ENCODE measurements at places on chromosomes 5 and 9.

- DNase-seq: no peak
Observed at GRCh38 chr5:32711681-32712480, 760 bp downstream of the NPR3 start.

DNA sequence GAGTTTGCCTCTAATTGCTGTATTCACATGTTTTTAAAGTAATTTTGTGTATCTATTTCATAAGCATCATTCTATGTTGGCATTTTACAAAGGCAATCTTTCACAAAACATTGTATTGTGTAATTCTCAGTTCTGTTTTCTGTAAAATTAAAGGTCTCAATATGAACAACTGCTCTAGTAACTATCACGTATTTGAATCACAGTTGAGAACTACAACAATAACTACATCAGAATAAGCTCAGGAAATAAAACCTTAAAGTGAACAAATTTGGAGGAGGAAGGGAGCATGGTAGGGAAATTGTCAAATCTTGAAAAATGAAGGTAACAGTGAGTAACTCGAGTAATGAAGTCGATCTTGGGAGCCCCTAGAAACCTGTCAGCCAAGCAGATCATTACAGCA is 22.5 kb upstream of the CAMK4 start:
- DNase-seq: no peak

DNA sequence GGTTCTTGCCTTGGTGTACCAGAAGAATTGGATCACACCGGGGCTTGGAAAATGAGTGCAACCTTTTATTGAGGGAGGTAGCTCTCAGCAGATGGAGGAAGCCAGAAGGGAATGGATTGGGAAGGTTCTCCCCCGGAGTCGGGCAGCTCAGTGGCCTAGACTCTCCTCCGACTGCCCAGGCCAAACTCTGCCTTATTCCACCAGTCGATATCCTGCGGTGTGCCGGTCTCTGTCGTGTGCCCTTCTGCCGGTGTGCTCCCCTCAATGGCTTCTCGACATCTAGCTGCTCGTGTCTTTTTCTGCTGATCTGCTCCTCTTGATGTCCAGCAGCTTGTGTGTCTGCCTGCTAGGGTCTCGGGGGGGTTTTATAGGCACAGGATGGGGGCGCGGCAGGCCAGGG is 87.4 kb upstream of the CCL21 start:
- no peak for DNase-seq

DNA sequence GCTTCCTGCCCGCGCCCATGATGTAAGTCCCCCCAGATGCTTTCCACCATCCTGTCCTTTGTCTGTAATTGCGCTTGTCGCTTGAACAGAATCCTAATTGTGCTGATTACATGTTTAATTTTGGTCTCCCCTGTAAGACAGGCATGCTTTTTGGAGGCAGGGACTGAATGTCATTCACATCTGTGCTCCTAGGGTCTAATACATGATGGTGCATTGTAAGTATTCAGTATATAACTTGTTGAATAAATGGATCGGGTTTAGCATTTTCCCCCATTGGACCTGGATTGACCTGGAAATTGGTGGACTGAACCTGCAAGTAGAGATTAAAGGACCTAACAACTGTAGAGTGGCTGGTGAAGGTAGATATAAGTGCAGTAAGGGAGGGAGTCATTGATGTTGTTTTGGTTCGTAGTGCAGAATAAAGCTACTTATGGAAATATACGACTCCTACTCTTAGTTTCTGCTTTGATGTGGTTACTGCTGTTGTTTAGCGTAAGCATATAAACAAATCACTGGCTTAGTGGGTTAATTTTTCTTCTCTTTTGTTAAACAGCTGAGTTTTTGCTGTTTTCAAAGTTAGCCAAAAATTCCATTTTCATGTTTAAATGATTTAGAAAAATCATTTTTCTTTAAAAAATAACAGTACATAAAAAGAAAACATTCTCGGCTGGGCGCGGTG is 57.3 kb downstream of the TRIO start:
- DNase-seq: no peak

DNA sequence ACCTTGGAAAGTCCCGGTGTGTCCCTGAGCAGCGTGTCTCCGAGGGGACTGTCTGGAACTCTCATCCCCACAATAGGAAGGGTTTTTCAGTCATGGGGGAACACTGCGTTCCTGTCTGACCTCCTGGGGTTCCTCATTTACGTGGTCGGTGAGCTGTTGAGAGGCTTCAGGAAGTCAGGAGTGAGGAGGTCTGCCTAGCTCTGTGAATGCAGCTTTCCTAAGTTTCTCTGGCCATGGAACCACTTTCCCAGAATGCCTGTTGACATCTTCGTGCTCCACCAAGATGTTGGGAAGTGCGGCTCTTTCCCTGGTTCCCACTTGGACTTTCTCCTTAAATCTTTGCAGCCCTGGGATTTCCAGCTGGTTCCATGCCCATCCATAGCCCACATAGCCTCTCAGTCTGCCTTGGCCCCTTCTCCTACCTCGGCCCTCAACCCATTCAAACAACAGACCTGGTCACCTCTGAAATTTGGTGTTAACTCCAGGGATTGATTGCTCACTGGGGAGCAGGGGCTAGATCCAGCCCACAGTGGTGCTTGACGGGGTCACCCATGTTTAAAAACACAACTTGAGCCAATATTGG is 27.2 kb downstream of the PSAT1 start:
- no peak for DNase-seq

DNA sequence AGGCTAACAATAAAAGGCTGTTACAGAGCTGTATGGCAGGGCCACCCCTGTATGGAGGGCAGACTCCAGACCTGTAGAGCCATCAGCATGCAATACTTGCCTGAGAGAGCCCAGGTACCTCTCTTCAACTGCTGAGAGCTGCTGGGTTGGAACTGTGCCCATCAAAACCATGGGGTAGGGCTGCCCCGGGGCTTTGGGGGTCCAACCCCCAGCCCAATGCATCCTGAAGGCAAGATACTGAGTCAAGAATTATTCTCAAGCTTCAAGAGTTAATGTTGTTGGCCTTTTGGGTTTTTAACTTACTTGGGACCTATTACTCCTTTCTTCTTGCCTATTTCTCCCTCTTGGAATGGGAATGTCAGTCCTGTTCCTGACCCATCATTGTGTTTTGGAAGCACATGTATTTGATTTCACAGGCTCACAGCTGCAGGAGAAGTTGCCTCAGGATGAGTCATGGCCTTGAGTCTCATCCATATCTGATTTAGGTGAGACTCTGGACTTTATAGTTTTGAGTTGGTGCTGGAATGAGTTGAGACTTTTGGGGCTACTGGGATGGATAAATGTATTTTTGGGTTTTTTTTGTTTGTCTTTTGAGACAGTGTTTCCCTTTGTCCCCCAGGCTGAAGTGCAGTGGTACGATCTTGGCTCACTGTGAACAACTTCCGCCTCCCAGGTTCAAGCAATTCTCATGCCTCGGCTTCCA is 21.0 kb upstream of the CDK7 start:
- peak; percentile 71 for DNase-seq

DNA sequence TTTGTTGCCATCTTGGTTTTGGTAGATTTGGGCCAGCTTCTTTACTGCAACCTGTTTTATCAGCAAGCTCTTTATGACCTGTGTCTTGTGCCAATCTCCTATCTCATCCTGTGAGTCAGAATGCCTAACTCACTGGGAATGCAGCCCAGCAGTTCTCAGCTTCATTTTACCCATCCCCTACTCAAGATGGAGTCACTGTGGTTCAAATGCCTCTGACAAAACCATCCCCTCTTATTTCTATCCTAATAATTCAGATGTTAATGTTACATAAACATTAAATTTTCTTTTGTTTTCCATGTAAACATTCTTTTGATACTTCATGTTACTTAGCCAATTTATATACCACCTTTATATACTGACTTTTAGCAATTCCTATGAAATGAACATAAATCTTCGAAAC is 746.3 kb downstream of the CDH18 start:
- no peak for DNase-seq

DNA sequence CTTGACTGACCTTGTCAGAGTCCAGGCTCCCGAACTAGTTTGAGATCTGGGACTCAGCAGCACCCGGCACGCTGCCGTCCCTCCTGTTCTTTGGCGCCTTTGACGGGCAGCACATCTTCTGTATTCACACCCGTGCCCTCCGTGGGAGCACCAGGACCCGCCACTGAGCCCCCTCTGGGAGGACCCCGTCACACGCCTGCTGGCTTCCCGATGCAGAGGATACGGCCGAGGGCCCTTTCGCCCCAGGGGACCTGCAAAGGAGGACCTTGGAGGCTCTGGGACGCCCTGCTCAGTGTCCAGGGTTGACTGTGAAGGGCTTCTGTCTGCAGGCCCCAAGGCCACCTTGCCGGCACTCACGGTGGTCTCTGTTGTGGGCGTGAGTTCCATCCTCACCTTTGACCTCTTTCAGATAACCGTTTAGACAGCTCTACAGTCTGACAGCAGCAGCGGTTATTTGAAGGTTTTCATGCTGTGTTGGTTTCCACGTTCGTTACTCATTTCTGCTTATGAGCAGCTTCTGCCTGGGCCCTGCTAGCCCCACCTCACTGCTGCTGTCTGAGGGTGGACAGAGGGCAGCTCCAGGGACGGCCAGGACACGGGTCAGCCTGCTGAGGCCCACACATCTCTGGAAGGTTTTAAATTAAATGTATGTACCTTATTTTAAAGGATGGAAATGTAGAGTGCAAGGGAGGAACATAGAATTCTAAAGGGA is 12.6 kb upstream of the EXOC3 start:
- DNase-seq: no peak

- no peak for DNase-seq
Observed at GRCh38 chr9:117815948-117816347, 111.7 kb downstream of the TLR4 start.

DNA sequence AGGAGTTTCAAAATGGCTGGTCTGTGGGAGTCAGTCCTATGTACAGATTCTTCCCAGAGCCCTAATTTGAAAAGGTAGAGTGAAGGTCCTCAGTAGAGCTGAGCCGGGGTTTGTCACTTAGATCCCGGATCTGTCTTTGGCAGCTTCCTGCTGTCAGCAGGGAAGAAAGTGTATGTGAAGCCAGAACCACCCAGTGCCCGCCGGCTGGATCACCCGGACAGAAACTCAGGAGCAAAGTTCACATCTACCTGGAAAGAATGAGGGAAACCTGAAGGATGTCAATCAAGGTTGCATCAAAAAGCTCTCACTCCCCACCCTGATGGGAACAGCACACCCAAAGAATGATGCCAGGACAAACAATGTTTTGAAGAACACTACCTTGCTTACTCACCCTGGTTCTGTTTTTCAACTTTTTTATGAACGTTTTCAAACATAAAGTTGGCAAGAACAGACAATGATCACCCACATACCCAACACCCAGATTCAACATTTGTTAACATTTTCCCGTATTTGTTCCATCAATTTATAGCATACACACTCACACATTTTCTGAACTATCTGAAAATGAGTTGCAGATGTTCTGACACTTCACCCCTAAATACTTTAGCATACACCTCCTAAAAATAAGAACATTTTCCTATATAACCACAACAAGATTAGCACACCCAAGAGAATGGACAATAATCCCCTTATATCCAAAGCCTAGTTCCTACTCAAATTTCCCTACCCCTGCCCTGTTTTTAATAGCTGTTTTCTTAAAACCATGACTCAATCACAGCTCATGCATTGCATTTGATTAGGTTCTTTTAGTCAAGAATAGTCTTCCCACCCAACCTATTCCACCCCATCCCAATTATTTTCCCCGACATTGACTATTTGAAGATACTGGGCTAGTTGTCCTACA is 133.9 kb downstream of the LHFPL2 start:
- DNase-seq: no peak
